MCF 10A (cell line): ENCODE measurements at places on chromosomes 12 and 14. TPM values are rescaled to one million over a fixed set of nuclear protein-coding genes. Genes with fewer than 3 reads are reported as not detected.

GRCh38 chr12:29346769-29347421, 34.1 kb downstream of the ERGIC2 start:
- DNase-seq, result no peak

Gene TMEM260
- total RNA-seq, result 19.8 and 20.8 TPM in 2 replicates

DNA sequence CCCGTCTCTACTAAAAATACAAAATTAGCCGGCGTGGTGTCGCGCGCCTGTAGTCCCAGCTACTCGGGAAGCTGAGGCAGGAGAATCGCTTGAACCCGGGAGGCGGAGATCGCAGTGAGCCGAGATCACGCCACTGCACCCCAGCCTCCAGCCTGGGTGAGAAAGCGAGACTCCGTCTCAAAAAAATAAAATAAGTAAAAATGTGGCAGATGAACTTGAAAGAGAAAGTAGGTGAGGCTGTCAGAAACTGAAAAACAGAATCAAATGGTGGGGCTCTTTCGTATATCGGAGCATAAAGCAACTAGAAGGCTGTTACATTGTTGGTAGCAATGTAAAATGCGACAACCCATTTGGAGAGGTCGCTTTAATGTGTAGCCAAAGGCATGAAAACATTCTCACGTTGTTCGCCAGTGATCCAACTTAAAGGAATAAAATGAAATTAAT, 767 bp upstream of the CCNT1 start:
- DNase-seq, result peak; percentile 17

DNA sequence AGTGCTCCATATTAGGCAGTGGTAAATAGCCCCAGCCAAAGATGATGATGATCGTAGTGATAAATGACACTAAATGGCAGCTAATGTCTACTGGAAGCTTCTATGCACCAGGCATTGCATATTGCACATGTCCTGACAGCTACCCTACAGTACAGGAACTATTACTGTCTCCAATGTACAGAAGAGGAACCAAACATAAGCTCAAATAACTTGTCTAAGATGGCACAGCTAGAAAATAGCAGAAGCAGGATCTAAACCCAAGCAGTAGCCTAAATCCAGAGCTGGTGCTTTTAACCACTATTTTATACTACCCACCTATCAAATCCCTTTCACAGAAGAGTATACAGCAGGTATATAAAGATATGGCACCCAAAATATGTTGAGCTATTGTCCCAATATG, 28.9 kb downstream of the ESR2 start:
- no peak for DNase-seq

Gene STYK1
- total RNA-seq, result 0.14 and 0.56 TPM in 2 replicates

Gene ZFHX2
- 1.8 and 2.1 TPM in 2 replicates for total RNA-seq

DNA sequence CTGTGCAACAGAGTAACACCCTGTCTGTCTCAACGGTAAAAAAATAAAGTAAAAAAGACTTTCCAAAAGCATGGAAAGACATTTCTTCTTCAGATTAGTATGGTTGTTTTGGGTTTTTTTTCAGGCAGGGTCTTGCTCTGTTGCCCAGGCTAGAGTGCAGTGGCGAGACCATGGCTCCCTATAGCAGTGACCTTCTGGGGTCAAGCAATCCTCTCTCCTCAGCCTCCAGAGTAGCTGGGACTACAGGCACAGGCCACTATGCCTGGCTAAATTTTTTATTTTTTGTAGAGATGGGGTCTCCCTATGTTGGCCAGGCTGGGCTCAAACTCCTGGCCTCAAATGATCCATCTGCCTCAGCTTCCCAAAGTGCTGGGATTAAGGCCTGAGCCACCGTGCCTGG, 72.8 kb downstream of the KDM2B start:
- no peak for DNase-seq

- no peak for DNase-seq
These were observed 50.3 kb downstream of the IFT81 start for GRCh38 chr12:110174373-110174996.

Gene NYNRIN
- total RNA-seq, result not detected in 2 replicates

DNA sequence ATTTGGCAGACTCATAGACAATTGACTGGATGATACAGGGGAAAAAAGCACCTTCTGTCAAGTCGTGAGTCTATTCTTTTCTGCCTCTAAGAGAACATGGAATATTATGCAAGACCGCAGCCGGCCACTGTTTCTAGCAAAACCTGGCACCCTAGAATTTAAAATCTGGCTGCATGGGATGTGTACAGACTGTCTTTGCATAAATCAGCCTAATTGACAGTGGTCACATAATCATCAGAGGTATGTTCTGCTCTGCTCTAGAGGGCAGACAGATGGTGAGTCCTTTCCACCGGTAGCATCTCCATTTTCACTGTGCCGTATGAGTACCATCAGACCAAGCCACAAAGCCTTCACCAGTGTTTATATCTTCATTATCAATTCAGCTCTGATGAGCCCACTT, 80.6 kb downstream of the KCNK10 start:
- DNase-seq, result no peak
